ENCODE measurements at places on chromosomes 12 and 14.

DNA sequence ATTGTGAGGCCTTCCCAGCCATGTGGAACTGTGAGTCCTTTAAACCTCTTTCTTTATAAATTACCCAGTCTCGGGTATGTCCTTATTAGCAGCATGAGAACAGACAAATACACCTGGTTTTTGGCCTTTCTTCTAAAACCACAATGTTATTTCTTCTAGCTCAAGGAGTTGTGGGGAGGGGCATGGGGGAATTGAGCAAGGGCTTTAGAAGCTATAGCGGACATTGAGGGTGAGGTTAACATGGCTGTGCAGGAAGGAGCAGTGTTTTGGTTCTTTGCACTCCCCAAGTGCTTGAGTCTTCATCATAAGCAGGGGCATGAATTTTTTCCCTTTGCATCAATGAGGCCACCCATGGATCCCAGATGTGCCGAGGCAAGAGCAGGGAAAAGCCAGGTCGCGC is 86.8 kb downstream of the SPRING1 start:
- no peaks in the 10 kb centered on the region for H3K27me3 ChIP-seq
- no peaks in the 10 kb centered on the region for H3K4me1 ChIP-seq
- H3K27ac ChIP-seq = no peak overlapping the region
- DNase-seq = no peak

DNA sequence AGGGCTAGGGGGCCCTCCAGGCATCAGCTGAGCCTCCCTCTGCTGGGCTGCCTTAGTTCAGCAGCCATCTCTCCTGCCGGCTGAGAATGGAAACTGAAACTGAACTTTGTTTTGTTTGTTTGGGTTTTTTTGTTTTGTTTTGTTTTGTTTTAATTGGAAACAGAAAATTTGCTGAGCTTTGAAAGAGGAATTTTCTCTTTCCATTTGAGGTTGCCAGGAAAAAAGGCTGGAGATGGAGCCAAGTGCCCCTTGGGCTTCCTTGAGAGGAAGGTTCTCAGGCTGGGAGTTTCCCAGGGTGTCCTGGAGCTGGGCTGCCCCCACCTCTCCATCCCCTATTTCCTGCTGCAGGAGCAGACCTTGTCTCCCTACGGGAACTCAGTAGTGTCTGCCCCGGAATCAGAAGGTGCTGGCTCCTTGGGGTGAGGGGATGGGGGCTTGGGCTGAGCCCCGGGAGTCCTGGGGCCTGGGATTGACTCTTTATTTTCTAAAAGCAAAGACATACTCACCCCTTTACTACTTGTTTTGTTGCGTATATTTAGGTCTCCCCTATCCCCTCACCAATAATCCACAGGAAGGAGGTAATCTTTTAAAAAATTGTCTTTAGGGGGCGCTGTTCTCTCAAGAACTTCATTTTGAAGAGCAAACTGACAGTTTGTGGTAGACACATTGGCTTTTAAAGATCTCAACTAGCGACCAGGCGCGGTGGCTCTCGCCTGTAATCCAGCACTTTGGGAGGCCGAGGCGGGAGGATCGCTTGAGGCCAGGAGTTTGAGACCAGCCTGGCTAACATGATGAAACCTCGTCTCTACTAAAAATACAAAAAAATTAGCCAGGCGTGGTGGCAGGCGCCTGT is 21.3 kb upstream of the OASL start:
- DNase-seq = no peak
- no peaks in the 10 kb centered on the region for H3K4me1 ChIP-seq
- H3K4me3 ChIP-seq = peak overlapping the region; percentile 45

DNA sequence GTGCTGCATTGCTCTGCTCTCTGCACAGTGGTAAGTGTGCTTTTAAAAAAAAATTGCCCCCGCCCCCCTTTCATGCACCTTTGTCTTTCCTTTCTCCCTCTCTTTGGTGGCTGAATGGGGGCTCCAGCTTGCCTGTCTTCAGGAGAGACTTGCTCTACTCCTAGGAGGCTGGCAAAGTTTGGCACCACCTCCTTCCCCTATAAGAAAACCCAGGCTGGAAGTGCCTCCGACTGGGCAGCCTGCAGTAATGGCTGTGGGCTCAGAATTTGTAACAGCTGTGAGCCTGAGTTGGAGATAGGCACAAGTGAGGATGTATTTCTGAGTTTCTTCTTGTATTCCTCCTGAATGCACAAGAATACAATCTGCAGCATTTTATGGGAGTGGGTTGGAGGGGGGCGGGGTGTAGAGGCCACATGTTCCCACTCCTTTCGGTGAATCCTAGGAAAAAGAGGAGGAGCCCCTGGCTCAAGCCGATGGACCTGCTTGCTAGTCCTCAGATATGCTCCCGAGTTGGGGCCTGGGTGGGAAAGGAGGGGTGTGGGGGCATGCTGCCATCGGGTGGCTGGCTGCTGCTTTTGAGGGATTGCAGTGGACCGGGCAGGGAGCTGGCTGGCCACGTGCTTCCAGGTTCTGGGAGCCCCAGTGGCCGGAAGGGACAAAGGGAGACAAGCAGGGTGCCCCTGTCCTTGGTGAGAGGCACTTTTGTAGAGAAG is 124.3 kb downstream of the TSPAN9 start:
- H3K27ac ChIP-seq = no peak overlapping the region
- H3K4me3 ChIP-seq = peak overlapping the region; percentile 52
- no peaks in the 10 kb centered on the region for H3K27me3 ChIP-seq
- no peaks in the 10 kb centered on the region for H3K36me3 ChIP-seq

- no peaks in the 10 kb centered on the region for H3K36me3 ChIP-seq
- H3K4me3 ChIP-seq = no peak overlapping the region
- no peak for DNase-seq
- H3K4me1 ChIP-seq = no peaks in the 10 kb centered on the region
- no peak overlapping the region for H3K27ac ChIP-seq
Measured at GRCh38 chr12:53428741-53429140, 5.1 kb downstream of the AMHR2 start.

GRCh38 chr12:25935355-25936144 is 22.9 kb upstream of the RASSF8 start:
- DNase-seq = no peak
- no peak overlapping the region for H3K4me3 ChIP-seq
- no peaks in the 10 kb centered on the region for H3K27me3 ChIP-seq
- no peaks in the 10 kb centered on the region for H3K36me3 ChIP-seq
- no peaks in the 10 kb centered on the region for H3K4me1 ChIP-seq

- no peak overlapping the region for H3K4me3 ChIP-seq
- no peaks in the 10 kb centered on the region for H3K36me3 ChIP-seq
- H3K27me3 ChIP-seq = no peaks in the 10 kb centered on the region
- no peak overlapping the region for H3K27ac ChIP-seq
Measured at GRCh38 chr14:101588990-101589389, 27.7 kb downstream of the DIO3 start.

DNA sequence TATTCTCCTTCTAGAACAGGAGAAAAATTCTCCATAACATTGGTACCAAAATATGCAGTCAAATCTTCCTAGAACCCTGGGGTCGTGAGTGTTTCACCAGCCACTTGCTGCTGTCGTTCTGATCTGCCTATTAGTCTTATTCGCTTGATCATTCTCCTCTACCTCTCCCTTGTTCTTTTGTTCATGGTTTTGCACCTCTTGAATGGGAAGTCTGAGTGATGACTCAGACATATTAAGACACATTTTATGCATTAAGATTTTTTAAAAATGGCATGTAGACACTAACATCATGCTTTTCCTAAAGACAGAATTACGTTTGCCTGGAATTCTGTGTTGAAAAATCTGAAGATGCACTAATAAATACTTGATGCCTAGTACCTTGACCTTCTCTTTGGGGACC is 159.2 kb upstream of the LRIG3 start:
- H3K4me1 ChIP-seq = no peaks in the 10 kb centered on the region
- no peaks in the 10 kb centered on the region for H3K36me3 ChIP-seq

DNA sequence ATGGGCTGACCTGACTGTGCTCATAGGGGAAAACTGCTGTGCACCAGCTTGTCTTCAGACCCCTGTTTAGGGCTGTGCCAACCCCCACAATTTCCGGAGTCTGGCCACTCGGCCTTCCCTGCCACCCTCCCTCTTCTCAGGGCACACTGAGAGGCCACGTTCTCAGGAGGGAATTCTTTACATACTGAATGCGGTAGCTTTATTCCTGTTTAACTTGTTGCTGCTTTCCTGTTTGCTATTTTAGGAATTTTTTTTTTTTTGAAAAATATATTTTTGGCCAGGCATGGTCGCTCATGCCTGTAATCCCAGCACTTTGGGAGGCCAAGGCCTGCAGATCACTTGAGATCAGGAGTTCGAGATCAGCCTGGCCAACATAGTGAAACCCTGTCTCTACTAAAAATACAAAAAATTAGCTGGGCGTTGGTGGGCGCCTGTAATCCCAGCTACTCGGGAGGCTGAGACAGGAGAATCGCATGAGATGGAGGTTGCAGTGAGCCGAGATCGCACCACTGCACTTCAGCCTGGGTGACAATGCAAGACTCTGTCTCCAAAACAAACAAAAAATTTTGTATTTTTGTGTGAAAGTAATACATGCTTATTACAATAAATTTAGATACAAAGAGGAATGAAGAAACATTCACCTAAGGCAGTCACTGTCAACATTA is 39.5 kb downstream of the TPCN1 start:
- no peak for DNase-seq
- H3K4me3 ChIP-seq = no peak overlapping the region
- H3K4me1 ChIP-seq = peaks cover 10% of the 10 kb centered on the region
- no peaks in the 10 kb centered on the region for H3K27me3 ChIP-seq
- H3K27ac ChIP-seq = peak overlapping the region; percentile 77

Measured in ascending aorta (tissue), 2 donors.